ENCODE measurements at places on chromosomes 6 and 20.

GRCh38 chr6:132410830-132411229, 9.6 kb upstream of the MOXD1 start:
- DNase-seq = no peak

DNA sequence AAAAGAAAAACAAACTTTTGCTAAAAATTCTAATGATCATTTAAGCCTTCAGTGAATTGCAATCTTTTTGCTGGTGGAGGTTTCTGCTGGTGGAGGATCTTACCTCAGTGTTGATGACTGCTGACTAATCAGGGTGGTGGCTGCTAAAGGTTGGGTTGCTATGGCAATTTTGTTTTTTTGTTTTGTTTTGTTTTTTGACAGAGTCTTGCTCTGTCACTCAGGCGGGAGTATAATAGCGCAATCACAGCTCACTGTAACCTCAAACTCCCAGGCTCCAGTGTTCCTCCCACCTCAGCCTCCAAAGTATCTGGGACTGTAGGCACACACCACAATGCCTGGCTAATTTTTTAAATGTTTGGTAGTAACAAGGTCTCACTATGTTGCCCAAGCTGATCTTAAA, 94.7 kb downstream of the ANKRD6 start:
- DNase-seq = no peak

DNA sequence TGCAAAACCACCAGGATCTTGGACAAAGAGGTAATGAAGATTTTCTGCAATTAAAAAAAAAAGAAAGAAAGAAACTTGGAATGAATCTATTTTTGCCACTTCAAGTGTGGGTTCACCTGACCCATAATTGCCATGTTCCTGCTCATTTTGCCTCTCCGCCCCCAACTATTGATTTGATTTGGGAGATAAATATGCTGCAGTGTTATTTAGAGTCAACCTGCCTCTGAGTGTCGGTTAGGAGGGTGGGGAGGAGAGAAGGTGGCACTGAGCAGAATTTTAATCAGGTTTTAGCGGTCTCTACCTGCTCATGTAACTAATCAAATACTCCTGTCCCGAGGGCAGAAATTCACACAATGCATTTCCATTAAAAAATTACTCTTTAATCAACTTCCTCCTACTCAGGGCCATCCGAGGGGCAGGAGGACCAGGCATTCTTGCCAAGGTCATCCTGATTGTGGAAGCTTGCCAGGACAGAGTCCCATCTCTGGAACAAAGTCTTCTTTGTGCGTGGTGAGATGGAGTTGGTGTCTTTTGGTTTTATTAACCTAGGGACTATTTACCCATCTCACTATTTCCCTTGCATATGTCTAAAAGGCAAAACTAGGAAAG, 300.1 kb downstream of the CDH26 start:
- no peak for DNase-seq

- no peak for DNase-seq
These were observed 493.8 kb downstream of the NKAIN2 start for GRCh38 chr6:124297507-124297906.

- no peak for DNase-seq
These were observed 1.4 kb downstream of the PAQR8 start for GRCh38 chr6:52363228-52363867.

DNA sequence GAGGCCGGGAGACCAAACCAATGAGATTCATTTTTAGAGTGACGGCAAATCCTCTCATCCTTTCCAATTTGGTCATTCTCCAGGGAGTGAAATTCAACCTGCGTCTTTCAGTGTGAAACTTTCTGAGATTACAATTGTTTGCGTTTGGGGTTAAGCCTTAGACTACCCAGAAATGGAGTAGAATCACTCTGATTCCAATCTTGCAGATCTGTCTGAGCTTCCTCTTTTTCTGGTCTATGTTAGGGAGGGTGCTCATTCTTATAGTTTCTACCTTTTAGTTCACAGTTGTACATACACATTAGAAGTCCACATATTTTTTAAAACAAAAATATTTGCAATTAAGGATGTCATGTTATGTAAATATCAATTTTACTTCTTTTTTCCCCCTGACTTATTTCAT, 183.0 kb upstream of the PHACTR1 start:
- DNase-seq = no peak

DNA sequence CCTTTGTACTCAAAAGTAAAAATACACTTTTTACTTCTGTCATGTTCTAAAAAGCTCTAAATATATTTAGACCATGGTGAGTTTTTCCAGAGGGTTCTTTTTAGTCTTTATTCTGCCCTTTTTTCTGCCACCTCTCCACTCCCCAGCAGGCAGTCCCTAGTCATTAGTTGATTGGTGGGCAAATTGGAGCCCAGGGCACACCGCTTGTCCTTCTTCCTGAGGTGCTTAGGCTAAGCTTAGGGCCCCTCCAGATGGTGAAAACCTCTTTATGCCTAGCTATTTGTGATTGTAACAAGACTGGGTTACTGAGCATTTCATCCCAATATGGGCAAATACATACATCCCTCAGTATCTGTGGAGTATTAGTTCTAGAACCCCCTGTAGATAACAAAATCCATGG, 6.2 kb downstream of the TREML1 start:
- no peak for DNase-seq

All from DMS79 treated with DMSO at 0.1 percent for 48 hours (cell line).